ENCODE measurements at places on chromosomes 7 and 10.

GRCh38 chr7:57388761-57389160, 61.2 kb upstream of the ZNF716 start:
- DNase-seq = no peak

- DNase-seq = no peak
These were observed 6.8 kb upstream of the SLK start for GRCh38 chr10:103960103-103960502.

GRCh38 chr10:49733866-49734265, 28.3 kb downstream of the OGDHL start:
- no peak for DNase-seq

GRCh38 chr10:3776796-3777571, 8.0 kb downstream of the KLF6 start:
- no peak for DNase-seq

DNA sequence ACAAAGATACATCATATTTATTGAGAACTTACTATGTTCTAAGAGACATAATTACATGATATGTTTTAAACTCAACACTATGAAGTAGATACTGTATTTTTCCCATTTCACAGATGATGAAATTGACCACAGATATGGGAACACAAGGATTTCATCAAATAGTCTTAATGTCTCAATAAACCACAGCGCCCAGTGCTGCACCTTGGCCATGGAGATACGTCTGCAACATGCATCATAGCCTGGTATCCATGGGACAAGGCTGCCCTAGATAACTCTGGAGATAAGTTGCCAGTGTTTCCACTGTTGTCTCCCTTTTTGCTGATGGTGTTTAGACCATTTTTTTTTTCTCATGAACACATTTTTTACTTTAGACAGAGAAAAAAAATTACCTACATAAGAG, 97.5 kb downstream of the GNAT3 start:
- DNase-seq = no peak

GRCh38 chr7:105943486-105943885, 19.6 kb upstream of the CDHR3 start:
- DNase-seq = no peak

DNA sequence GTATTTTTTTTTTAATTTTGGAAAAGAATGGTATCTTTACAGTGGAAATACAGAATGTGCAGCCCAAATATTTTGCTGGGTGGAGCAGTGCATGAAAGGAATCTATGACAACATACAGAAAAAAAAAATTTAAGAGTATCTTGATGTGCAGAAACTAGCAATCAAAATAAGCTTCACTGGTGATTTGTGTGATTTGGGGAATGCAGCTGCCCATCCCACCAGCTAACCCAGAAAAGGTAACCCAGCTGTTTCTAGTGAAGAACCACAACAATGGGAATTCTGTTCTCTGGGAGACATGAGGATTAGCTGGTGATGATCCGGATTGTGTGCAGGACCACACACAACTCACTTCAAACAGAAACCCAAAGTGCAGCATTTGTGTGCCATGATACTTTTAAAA, 375.5 kb downstream of the SEMA3D start:
- no peak for DNase-seq

DNA sequence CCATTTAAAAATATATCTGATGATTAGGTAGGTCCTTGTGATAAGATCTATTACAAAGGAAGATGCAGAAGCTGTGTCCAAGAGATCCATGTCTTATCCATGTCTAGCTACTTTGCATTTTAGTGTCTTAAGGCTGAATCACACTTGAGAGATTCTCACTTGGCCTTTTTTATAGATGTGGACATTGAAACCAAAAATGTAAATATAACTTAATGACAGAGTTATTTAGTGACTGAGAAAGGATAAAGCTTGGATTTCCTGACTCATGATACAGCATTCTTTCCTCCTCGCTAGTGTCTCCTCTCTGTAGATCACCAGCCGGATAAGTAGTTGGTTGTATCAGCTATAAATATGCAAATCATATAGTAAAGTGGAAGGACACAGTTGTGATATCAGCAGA, 23.3 kb downstream of the INHBA start:
- DNase-seq = no peak

DNA sequence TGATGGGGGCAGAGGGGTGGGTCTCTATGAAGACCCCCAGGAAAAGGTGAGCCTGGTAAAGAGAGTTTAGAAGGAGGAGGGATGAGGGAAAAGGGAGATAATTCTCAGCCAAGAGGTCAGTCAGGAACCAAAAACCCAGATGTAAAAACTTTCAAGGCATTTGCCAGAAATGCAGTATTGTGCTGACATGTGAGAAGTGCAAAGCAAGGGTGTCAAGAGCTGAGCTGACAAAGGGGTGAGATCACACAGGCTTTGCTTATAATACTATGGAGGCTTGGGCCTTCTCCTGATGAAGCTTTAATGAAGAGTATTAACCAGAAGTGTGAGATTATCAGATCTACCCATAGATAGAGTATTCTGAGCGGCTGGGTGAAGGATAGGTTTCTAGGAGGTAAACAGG, 22.3 kb upstream of the IFRD1 start:
- DNase-seq = no peak

DNA sequence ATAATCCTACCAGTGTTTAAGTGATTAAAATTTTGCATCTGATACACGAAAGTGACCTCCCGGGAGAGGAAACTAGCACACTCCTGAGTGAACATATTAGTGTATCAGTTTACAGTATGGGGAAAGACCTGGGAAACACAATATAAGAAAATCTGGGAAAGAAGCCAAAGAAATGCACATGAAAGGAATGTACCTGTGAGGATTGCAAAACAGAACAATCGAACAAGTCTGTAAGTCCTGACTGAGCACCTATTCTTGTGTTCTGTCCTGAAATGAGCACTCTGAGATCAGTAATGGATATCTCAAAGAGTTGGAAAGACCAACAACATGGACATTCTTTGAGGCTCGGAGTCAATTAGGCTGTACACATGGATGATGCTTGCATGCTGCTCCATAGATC, 554.7 kb downstream of the SORCS3 start:
- no peak for DNase-seq

GRCh38 chr7:115087437-115087836, 165.5 kb downstream of the MDFIC start:
- DNase-seq = no peak

GRCh38 chr7:74306004-74306729, 17.0 kb downstream of the CLIP2 start:
- no peak for DNase-seq

- DNase-seq = no peak
These were observed 40.3 kb upstream of the ADRB1 start for GRCh38 chr10:114003161-114003941.

GRCh38 chr10:30247704-30248103, 101.4 kb downstream of the MTPAP start:
- DNase-seq = no peak

- DNase-seq = peak; percentile 36
These were observed 101.1 kb upstream of the TARP start for GRCh38 chr7:38374507-38374906.

DNA sequence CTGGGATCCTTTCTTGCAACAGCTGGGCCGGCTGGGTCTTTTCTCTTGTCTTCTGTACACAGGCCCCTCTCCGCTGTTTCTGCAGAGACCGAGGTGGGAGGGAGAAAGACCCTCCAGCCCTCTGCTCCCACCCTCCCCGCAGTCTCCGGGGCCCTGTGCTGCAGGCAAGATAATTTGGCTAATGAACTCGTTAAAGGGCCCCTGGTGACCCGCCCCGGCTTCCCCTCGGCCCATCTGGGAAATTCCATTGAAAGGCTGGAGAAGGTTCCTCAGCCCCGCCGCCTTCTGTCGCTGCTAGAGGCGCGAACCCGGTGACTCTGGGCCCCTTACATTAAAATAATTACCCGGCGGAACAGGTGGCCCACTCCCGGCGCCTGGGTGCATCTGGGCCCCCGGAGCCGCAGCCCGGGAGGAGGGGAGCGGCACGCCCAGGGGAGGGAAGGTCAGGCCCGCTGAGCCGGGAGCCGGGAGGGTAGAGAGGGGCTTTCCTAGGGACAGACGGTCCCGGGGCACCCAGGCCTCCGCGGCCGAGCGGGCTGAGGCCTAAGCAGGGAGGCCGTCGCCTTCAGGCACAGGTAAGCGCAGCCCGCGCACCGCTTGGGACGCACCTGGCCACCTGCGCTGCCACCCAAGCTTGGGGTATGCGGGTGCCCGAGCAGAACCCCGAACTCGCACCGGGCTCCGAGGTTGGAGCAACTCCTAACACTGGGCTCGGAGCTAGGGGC, 7.3 kb upstream of the MNX1 start:
- no peak for DNase-seq

DNA sequence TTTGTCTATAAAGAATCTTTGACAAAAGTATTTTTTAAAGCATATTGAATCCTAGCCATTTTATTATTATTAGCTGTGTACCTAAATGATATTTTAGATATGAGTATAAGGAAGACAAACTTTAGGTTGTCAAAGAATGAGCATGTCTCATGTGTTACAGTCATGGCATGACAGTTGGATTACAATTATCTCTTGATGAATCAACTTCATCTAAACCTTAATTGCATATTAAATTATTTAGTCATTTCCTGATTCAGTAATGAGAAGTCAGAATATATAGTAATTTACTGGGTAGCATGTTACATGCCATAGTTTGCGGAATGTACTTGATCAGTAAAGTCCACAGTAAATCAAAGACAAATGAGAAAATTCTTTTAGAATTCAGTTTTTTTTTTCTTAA, 59.2 kb downstream of the MAPK8 start:
- DNase-seq = no peak

GRCh38 chr7:155984028-155984580, 171.8 kb upstream of the SHH start:
- no peak for DNase-seq

DNA sequence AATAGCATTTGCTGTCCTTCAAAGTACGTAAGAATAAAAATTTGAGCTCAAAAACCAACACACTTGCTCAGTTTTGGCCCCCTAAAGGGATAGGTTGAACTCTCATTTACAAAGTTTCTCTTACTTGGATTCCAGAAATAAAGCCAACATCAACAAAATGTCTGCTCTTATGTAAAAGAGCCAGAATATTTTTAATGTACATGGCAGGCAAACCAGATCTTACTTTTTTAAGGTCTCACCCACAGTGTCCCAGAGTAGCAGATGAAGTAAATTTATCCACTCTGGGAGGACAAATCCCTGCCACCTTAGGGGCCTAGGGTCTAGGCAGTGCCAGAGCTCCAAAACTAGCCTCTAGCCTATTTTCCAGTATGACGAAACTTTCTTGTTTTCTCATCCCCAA, 159.6 kb downstream of the SKAP2 start:
- DNase-seq = no peak

GRCh38 chr7:22667187-22667561, 59.8 kb upstream of the IL6 start:
- no peak for DNase-seq

DNA sequence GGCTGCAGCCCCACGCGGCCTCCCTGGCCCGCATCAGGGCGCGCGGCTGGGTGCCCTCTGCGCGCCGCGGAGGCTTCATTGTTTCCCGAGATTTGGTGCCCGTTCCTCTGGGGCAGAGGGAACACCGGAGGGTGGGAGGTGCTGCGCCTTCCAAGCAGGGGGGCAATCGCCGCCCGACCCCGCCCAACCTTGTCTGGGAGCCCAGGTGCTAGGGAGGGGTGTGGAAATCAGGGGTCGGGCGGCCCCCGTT, 1.0 kb upstream of the NRP1 start:
- DNase-seq = no peak

- no peak for DNase-seq
These were observed 183.0 kb downstream of the LRRC4 start for GRCh38 chr7:127848241-127848640.

DNA sequence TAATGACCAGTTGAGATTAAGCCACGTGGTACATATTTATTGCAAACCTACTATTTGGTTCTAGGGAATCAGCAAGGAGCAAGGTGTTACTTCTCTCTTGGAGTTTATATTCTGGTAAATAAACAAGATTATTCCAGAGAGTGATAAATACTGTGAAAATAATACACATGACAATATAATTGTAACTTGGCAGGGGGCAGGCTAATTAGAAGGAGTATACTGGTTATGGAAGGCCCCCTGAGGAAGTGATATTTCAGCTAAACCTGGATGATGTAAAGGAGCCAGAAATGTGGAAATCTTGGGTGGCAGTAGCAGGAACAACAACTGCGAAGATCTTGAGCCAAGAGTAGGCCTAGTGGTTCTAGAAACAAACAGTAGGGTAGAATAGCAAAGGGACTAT, 111.8 kb downstream of the SDK1 start:
- DNase-seq = no peak

DNA sequence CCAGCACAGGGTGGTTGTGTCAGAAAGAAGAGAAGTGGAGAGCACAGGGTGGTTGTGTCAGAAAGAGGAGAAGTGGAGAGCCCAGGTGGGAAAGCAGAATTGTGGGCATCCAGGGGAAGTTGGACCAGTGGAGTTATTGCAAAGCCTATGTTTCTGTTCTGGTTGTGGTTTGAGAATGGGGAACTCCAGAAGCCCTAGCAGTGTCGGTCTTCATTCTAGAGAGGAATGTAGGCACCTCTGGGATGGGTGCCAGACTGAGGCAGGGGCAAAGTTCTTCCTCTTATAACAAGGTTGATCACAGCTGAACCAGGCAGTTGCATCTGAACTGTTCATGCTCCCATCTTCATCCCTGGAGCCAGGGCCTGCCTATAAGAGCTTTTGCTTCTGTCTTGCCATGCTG, 954 bp downstream of the FSCN3 start:
- no peak for DNase-seq

DNA sequence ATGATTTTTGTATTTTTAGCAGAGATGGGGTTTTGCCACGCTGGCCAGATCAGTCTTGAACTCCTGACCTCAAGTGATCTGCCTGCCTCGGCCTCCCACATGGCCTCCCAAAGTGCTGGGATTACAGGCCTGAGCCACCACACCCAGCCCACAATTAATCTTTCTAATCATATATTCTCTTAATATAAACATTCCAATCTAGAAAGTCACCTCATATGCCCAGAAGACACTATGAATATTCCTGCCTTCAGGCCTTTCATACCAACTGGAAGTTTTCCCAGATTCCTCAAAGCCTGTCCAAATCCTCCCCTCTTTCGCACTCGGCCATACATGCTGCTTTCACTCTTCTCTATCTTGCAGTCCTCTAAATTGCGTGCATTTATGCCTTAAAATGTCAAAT, 32.6 kb downstream of the PDZD8 start:
- DNase-seq = no peak

DNA sequence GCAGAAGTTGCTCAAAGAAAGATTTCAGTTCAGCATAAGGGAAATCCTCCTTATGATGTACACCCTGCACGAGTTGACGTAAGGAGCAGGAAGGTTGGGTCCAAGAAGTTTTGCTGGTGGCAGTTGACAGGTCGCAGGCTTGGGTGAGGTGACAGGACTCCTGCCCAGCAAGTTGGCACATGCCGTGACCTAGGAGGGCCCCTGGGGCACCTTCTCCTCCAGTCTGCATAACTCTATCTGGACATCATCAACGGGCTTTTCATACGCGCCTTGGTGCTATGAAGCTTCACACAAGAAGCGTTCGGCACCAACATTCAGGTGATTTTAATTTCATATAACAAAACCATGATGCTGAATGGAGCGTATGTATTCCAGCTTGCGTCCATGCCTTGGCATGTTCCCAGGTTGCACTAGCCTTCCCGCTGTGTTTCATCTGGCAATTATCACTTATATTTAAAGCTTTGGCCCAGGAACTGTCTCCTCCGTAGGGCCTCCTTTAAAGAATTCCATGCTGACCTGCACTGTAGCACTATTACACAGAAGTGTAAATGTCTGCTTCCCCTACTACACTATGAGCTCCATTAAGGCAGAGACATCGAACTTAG, 651.6 kb upstream of the FOXK1 start:
- no peak for DNase-seq

Measured in hematopoietic multipotent progenitor cell treated with erythropoietin and hydrocortisone succinate and interleukin-3 and kit ligand, for 17 days (in vitro differentiated cells).